ENCODE measurements at places on chromosomes 11 and 22. TPM values are rescaled to one million over a fixed set of nuclear protein-coding genes. Genes with fewer than 3 reads are reported as not detected.

RAB39A gene
- 2.4 TPM for total RNA-seq

DNA sequence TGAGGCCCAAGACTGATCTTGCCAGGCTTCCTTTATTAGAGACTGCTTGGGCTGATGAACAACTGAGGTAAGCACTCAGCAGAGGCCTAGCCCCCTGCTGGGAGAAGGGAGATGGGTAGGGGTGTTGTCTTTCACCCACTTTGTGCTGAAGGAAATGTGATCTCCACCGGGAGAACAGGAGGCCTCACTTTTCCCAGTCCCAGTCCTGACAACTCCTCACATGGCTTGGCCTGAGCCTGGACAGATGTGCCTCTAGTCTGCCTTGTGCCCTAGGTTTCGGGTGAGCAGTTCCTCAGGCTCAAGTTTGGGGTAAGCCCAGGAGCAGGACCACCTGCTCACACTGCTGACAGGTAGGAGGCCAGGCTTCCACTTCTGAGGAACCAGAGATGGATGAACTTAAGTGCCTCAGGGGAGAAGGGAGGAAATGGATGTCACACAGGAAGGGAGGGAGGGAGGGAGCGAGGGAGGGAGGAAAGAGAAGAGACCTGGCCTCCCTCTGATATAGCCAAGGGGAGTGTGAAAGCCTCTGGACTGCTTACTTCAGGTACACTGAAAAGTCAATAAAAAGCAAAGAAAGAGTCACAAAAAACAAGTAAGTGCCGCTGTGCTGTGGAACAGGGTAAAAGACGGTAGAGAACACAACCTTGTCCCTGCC lies 8.1 kb downstream of the CLPB start:
- no peak for DNase-seq

GRCh38 chr11:12019866-12020416 lies 11.5 kb upstream of the DKK3 start:
- no peak for DNase-seq

GRCh38 chr11:44884056-44884455 lies 66.6 kb downstream of the TP53I11 start:
- DNase-seq = no peak

DNA sequence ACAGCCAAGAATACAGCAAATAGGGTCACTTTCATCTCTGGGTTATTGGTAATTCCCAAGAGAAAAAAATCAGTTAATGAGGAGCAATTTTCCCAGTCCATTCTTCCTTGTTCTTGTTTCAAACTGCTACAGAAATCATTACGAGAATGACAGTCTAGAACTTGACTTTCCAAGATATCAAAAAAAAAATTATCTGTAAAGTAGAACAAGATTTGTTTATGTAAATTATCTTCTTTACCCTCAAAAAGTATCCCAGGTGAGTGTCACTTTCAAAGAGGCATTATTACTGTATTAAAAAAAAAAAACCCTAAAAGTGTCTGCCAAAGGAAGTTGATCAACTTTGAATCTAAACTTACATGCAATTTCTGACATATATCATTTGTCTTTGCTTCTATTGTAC lies at the start of gene OR5W2:
Gene OR5W2 (minus strand): TSS at position 101 of the 400 bp plus-strand sequence. CDS start 0 bp downstream, at position 101.
- no peak for DNase-seq

DNA sequence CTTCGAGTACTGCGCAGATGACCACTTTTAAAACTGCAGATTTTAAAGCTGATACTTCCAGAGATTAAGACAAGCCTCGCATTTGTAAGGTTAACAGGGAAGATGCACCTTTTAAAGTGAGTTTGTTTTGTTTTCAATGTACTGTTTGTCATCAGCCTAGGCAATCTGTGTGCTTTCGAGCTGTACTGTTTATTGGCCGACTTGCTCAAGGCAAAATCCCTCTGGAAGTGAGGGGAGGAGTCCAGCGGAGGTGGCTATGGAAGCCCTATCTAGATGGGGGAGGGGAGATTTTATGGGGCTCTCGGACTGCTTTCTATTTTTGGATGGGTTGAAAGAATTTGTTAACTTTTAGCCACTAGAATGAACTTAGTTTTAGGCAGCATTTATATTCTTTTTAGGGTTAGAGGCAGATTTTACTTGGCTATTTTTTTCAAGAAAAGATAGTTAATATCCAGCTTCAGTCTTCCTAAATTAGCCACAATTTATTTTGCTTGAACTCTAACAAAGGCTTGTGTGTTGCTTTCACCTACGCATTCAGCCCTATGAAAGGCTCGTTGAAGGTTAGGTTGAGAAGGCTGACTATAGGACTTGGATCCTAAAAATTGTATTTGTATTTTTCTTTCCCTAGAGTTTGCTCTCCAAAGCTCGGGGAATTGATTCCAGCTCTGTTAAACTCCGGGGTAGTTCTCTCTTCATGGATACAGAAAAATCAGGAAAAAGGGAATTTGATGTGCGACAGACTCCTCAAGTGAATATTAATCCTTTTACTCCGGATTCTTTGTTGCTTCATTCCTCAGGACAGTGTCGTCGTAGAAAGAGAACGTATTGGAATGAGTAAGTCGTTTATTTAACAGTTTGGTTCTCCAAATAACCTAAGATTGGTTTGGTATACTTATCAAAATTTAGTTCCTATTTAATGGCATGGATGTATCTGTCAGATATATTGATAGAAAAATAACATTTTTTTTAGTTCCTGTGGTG lies 2.1 kb downstream of the WEE1 start:
- DNase-seq = no peak

- DNase-seq = no peak
These were observed 452.1 kb downstream of the NTM start for GRCh38 chr11:131822506-131822905.

DNA sequence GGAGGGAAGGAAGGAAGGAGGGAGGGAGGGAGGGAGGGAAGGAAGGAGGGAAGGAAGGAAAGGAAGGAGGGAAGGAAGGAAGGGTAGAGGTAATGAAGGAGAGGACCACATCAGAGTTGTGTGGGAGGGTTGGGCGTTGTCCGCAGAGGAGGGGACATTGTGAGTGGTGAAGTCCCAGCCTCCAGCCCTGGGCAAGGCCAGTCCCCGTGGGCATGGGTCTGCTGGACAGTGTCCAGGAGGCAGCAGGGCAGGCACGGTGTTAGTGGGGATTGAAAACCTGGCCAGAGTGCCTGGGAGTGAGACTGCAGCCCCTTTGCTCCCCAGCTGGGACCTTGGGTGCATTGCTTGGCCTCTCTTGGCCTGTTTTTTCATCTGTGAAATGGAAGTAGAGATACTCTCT lies 1462.3 kb downstream of the BRD1 start:
- no peak for DNase-seq

DNA sequence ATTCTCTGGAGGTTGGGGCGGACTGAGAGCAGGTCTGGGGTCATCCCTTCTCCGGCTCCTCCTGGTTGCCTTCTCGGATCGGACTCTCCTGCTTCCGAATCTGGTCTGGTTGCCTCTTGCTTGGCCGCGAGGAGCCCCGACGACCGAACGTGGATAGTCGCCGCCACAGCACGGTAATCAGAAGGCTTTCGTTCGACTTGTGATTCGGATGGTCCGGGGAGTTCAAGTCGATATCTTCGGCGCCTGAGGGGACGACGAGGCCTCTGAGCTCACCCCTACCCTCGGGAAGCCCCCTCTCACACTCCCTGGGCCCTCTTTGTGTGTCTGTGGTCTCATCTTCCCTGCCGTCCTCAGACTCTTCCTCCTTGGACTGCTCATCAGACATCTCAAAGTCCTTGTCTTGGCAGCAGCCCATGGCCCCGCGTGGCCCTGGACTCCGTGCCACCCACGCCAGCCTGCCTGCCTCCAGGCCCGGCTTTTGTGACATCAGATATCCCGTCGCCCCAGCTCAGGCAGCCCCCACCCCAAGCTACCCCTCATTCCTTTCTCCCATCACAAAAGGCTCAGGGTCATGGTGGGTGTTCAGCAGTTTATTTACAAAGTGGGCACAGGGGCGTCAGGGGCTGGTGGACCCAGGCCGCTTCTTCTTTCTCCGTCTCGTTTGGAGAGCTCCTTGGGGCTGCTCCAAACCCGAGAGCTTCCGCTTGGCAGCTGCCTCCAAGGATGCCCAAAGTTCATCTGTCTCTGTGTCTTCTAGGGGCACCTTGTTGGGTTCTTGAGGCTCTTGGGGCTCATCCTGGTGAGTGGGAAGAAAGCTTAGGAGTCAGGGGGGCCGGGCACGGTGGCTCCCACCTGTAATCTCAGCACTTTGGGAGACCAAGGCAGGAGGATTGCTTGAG lies at the start of gene TEX54:
Gene TEX54 (minus strand): TSS at position 506 of the 899 bp plus-strand sequence.
- no peak for DNase-seq

All from B cell (primary cell).